Mesendoderm (in vitro differentiated cells): ENCODE measurements at places on chromosomes 3 and 15.
A peak's percentile ranks its signal among the peaks of the same experiment; 100 is the strongest.

- DNase-seq, result no peak
Observed at GRCh38 chr15:39317225-39317624, 263.7 kb upstream of the THBS1 start.

- DNase-seq, result no peak
Observed at GRCh38 chr3:76495216-76495615, 544.7 kb upstream of the ROBO2 start.

GRCh38 chr3:4290272-4290893 lies 12.8 kb upstream of the SETMAR start:
- peak; percentile 38 for DNase-seq

DNA sequence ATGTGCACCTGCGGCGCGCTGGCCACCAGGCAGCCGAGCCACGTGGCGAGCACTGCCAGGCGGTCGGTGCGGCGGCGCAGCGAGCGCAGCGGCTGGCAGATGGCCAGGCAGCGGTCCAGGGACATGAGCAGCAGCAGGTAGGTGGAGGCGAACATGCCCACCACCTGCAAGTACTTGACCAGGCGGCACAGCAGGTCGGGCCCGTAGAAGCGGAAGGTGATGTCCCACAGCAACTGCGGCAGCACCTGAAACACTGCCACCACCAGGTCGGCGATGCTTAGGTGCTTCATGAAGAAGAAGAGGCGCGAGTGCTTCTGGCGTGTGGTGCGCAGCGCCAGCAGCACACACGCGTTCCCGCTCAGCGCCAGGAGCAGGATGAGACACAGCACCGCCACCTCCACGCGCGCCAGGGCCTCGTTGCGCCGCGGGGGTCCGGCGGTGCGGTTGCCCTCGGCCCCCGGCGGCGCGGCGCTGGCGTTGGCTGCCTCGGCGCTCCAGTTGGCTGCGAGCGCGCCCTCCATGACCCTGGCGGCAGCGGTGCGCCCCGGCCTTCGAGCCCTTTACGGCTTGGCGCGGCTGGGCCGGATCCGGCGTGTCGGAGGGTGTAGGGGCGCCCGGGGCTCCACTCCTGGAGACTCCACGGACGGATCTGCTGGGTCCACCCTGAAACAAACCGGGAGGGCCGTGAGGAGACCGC lies 1.6 kb downstream of the OXTR start:
- peak; percentile 76 for DNase-seq

- DNase-seq, result no peak
Observed at GRCh38 chr3:68996356-68996995, 17.0 kb downstream of the EOGT start.

DNA sequence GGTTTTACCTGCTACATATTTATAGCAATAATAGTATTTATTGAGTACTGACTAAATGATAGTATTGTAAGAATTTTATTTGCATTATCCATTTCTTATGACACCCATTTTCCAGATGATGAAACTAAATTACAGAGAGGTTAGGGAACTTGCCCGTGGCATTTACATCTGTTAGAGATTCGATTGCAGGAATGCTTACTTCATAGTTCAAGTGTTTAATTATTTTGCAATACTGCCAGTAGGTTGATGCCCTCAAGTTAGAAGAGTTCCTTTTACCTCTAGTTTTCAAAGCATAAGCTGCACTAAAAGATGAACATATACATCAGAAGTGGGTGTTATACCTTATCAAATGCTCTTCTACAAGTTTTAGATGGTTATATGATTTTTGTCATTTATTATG lies 362.8 kb upstream of the RGMA start:
- DNase-seq, result no peak

GRCh38 chr3:16840101-16840424 lies 44.7 kb upstream of the PLCL2 start:
- no peak for DNase-seq

DNA sequence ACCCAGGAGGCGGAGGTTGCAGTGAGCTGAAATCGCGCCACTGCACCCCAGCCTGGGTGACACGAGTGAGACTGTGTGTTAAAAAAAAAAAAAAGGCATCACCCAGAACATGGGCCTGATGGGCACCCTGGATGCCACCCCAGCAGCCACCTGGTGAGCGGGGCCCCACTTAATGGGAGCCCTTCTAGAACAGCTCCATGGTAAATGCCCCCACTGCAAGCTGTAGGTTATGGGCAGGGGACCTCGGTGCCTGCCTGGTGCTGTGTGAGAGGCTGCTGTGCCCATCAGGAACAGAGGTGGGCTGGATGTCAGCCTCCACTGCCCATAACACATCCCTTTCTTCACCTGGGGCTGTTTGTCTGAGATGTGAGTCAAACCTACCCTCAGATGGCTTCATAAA lies 156.2 kb upstream of the MEF2A start:
- no peak for DNase-seq

- DNase-seq, result no peak
Observed at GRCh38 chr15:70156671-70157271, 59.1 kb upstream of the TLE3 start.

GRCh38 chr15:98442379-98442833 lies 205.9 kb upstream of the IGF1R start:
- DNase-seq, result peak; percentile 87

DNA sequence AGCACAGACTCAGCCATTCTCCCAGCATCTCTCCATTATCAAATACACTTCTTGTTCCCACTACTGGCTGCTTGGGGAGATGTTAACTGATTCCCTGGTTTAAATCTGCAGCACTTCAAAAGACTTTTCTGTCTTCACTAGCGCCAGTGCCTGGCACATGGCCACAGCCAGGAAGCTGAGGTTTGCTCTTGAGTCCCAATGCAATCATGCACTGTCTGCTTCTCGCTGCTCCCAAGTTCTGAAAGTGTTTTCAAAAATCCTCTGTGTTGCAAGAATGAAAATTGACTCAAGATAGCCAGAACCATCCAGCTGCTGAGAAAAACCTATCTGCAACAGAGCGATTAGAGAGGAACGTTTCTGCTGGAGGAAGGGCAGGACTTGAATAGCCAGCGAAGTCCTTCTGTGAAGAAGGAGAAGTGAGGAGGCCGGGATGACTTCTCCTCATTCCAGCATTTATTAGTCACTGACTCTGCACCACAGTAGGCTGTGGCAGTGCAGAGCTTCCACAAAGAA lies 358.4 kb upstream of the NR2F2 start:
- no peak for DNase-seq

DNA sequence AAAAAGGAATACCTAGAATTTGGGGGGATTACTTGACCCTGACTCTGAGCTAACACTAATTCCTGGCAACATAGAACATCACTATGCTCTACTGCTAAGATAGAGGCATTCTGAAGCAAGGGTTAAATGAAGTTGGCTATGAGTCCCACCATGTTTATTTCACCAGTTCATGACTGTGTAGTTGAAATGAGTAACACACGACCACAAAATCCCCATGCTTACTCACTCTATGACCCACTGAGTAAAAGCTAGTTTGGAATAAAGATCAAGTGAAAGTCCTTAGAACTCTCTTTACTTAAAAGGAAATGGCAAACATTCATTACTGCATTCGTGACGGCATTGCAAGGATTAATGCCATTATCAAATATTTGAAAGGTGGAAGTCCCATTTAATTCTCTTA lies 47.4 kb downstream of the MRPL46 start:
- no peak for DNase-seq

DNA sequence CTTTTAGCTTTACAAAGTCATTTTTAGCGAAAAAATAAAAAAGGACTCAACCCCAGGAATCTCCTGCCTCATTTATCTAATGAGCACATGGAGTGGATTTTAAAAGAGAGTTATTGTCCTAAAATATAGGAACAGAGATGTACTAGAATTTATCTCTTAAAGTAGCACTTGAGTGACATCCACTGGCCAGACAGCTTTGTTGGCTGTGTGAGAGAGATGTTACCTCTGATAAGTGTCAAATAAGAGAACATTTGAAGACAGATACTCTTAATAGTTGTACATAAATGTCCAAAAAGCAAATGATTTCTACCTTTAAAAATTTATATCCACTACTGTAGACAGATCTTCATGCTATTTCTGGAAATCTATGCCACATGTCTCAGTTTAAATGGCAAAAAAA lies 12.3 kb upstream of the MFSD1 start:
- no peak for DNase-seq

- DNase-seq, result no peak
Observed at GRCh38 chr15:74252291-74252690, 16.2 kb downstream of the CCDC33 start.

GRCh38 chr3:55534876-55535275 lies 47.8 kb upstream of the WNT5A start:
- DNase-seq, result no peak

DNA sequence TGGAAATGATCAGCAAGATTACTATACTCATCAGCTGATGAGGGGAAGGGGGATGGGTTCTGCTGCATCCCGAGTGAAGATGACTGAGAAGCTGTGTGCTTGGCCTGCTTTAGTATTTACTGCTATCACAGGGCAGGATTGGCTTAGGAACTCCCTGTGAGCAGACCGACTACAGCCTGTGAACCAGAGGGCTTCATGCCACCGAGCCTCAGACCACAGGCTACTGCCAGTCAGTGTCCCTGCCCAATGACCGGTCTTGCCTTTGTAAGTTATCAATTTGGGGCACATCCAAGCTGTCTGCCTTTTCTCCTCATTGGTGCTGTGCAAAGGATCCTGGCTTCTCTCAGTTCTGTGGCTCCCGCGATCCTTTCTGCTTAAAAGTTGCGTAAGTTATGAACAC lies 71.5 kb downstream of the PDCD6IP start:
- no peak for DNase-seq

GRCh38 chr15:57227899-57228298 lies 148.4 kb upstream of the CGNL1 start:
- DNase-seq, result no peak

GRCh38 chr3:135017003-135017893 lies 222.2 kb downstream of the EPHB1 start:
- no peak for DNase-seq

GRCh38 chr15:90787881-90788280 lies 70.7 kb downstream of the BLM start:
- no peak for DNase-seq

DNA sequence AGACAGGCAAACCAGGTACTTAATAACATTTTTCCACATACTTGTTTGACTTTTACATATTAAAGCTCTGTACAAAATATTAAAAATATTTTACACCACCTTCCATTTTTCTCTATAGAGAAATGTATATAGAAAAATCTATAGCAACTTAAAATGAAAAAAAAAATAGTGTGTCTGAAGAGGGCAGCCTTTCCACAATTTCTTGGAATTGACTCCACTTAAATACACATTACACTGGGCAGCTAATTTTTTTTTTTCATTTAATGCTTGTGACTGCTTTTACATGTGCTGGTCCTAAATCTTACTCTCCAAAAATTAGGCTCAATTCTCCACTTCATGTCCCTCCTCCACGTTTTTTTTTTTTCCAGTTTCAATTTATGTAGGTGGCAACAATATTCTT lies 427.0 kb upstream of the RBMS3 start:
- no peak for DNase-seq

- peak; percentile 65 for DNase-seq
Observed at GRCh38 chr3:185702262-185703225, 116.4 kb downstream of the SENP2 start.

GRCh38 chr3:10380906-10381305 lies 60.0 kb upstream of the SEC13 start:
- no peak for DNase-seq

DNA sequence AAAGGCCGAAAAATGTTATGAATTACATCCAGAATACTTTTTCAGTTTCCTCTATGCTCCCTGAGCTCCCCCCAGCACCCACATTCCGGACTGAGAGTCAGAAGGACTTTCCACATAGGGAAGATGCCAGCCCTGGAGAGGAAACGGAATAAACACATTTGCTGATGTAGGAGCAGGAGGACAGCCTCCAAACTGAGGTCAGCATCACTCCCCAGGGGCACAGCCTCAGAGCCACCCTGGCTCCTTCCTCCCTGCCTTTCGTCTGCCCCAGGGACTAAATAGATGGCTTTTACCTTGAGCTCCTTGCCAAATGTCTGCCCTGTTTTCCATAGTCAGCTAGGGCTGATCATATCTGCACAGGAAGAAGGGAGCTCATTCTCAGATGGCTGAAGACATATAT lies 22.6 kb upstream of the SLCO2A1 start:
- DNase-seq, result no peak

- DNase-seq, result peak; percentile 31
Observed at GRCh38 chr3:189833996-189834395, 202.8 kb downstream of the TP63 start.

DNA sequence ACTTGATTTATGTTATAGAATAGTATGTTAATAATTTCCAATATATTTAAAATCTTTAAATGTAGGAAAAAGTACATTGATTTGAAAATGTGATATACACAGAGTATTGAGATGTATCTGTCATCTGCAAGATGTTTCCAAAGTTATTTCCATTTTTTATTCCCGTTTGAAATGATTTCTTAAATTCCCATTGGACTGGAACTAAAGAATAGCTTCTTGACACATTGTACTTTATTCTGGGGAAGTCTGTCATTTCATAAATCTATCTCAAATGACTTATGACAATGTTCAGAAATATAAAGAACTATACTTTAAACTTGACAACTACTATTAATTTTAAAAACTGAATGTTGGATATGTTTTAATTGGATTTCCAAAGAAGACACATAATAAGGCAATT lies 489.6 kb downstream of the ROBO2 start:
- no peak for DNase-seq

DNA sequence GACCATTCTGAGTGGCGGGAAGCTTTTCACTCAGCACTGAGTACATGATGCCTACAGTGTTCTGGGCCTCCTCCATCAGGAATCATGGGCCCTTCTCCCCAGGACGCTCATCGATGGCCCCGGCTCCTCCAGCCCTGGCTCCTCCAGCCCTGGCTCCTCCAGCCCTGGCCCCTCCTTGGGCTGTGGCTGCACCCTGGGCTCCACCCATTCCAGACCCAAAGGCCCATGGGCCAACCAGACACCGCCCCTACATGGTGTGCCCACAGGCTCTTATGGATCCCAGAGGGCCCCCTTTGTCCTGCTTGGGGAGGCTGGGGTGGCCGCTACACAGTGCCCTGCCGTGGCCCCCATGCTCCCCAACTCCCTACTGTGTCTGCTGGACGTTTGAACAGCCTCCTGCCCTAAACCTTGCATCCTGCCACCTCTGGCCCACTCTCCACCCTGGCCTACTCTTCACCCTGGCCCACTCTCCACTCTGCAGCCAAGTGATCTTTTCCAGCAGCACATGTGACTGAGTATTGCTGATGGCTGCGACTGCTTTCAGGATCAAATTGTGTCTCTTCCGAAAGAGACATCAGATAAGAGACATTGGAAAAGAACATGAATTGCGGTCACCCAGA lies 57.9 kb downstream of the APBA2 start:
- no peak for DNase-seq

DNA sequence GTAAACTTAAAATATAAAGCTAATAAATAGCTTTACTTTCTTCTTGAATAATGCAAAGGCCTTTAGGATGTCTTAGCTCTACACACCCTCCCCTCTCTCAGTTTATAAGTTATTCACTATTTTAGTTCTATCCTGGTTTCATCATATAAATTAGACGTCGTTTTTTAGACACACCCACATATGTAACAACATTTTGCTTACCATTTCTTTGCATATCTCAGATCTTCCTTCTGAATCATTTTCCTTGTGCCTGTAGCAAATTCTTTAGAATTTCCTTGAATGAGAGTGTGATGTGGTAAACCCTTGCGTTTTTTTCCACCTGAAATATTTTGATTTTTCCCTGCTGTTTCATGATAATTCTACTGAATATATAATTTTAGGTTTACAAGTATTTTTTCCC lies 2.5 kb upstream of the DAZL start:
- no peak for DNase-seq
